ENCODE measurements at places on chromosomes 4 and X. TPM values are rescaled to one million over a fixed set of nuclear protein-coding genes. Genes with fewer than 3 reads are reported as not detected.

GABRG1 gene
- not detected for total RNA-seq

TSC22D3 gene
- 189 TPM for total RNA-seq

DNA sequence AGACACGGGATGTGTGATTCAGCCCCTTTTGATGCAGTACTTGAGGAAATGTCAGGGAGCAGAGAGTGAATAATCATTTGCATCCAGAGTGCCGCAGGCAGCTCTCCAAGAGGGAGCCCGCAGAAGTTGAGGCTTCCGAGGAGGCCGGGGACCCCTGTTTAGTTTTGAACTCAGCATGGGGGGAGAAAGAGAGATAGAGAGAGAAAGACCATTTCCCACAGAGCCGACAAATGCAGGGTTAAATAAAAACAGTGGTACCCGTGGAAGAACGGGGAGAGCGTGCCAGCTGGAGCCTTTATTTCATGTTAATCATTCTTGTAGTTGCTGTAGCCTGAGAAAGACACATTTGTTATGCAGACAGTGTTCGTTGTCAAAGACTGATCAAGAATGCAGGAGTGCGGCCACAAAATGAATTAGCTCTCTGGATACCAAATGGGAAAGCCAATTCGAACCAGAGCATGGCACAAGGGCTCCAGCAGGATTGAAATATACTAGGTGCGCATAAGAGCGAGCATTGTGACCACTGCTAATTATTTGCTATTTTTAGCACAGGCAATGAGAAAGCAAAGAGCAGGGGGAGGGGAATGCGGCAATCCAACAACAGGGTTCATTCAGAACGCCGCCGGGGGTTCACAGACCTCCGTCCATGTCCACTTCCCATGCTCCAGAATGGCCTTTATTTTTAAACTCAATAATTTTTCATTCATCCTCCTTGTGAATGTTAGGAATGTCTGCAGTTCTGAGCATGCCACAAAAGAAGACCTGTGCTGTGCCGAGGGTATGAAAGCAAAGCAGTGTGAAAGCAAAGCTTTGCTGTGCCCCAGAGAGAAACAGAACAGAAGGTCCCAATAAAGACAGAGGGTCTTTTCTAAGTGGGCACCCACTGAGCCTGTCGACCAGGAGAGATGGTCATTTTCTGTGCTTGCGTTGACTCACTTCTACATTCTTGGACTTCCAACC, 243.9 kb upstream of the VCX3A start:
- DNase-seq = no peak

GRCh38 chr4:89821612-89822011, 15.3 kb downstream of the SNCA start:
- DNase-seq = no peak

GRCh38 chr4:108483079-108483478, 137.3 kb upstream of the RPL34 start:
- DNase-seq = peak; percentile 52

VCX3A gene
- not detected for total RNA-seq

GAGE12F gene
- not detected for total RNA-seq

MAGED4B gene
- 40.8 TPM for total RNA-seq

TMEM35A gene
- 3.5 TPM for total RNA-seq

DNA sequence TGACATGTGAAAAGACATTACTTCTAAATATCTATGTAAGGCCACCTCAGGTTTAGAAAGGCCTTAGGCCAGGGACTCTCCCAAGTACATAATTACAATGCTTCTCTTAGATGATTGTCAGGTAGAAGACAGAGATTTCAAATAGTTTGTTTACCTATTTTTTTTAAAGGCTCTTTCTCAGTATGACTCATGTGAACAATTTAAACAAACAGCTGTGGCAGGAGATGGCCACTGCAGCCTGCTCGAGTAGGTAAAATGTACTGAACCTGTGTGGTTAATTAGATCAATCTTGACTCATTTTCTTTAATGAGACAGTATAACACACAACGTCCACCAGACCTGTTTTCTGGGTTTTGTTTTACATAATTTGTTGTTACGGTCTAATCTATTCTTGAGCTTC, 50.2 kb downstream of the LEF1 start:
- peak; percentile 7 for DNase-seq

TMEM175 gene
- 30.1 TPM for total RNA-seq

GPR50 gene
- total RNA-seq = not detected

- DNase-seq = no peak
Measured at GRCh38 chrX:39821709-39822095, 276.1 kb downstream of the BCOR start.

COL4A6 gene
- 0.75 TPM for total RNA-seq

DNA sequence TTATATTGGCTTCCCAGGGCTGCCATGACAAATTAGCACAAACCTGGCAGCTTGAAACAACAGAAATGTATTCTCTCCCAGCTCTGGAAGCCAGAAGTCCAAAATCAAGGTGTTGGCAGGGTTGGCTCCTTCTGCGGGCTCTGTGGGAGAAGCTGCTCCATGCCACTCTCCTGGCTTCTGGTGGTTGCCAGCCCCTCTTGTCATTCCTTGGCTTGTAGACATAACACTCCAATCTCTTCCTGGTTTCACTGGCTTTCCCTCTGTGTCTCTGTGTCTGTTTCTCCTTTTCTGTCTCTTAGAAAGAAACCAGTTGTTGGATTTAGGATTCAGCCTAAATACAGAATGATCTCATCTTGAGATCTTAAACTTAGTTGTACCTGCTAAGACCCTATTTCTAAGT, 85.5 kb downstream of the USP46 start:
- no peak for DNase-seq

DNA sequence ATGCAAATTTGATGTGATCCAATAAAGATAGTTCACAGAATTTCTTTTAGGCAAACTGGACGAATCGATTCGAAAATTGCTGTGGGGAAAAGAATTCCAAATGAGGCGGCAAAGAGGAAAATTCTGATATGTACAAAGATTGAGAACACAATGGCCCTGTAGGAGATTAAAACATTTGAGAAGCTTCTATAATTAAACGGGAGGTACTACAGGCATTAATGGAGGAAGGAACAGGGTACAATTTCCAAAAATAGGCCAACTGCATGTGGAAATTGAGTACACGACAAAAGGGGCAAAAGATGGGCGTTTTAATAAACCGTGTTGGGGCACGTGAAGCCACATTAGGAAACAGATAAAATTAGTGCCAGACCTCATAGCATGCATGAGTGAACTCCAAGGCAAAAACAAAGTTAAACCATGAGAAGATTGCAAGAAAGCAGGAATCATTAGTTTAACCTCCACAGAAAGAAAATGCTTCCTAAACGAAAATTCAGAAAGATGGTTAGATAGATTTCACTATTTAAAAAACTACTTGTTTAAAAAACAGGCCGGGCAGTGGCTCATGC, 68.4 kb downstream of the DHRSX start:
- DNase-seq = no peak

DNA sequence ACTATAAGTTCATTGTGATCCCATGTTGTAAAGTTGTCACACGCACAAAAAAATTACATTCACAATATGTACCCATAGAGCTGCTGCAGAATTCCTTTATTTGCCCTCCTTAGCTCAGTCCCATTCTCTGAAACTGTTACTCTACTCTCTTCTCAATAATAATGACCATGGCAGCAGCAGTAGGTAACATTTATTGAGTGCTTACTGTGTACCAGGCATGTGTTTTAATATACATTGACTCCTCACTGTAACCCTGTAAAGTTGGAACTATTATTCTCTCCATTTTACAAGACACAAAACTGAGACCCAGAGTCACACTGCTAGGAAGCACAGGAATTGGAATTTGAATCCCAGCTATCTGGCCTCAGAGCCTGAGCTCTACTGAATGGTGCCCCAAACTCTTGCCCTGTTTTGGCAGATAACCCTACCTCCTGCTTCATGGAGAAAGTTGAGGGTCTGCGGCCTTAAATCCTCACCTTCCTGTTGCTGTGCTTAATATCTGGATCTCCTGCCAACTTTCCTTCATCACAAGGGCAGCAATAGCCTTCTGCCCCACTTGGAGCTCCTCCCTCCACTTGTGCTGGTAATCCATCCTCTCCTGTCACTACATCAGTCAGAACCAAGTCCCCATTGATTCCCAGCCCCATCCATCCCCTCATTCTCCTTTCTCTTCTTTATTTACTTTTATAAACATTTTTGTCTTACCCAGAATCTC, 20.8 kb downstream of the GK start:
- DNase-seq = no peak

SPANXA2 gene
- total RNA-seq = not detected

NXF2 gene
- total RNA-seq = not detected

FRAS1 gene
- total RNA-seq = 3.0 TPM

Measured in LHCN-M2 (cell line).